ENCODE measurements at places on chromosomes 2 and 18. TPM values are rescaled to one million over a fixed set of nuclear protein-coding genes. Genes with fewer than 3 reads are reported as not detected.

The ANKMY1 gene
- total RNA-seq: 5.6 TPM

The ALPP gene
- total RNA-seq: not detected

The STEAP3 gene
- 10.8 TPM for total RNA-seq

The PRKD3 gene
- total RNA-seq: 10.4 TPM

The RUFY4 gene
- total RNA-seq: not detected

The MREG gene
- 0.38 TPM for total RNA-seq

The SERPINB3 gene
- total RNA-seq: not detected

The SULT1C2 gene
- 0.48 TPM for total RNA-seq

The CTAGE1 gene
- total RNA-seq: not detected

The COL4A3 gene
- 5.8 TPM for total RNA-seq

DNA sequence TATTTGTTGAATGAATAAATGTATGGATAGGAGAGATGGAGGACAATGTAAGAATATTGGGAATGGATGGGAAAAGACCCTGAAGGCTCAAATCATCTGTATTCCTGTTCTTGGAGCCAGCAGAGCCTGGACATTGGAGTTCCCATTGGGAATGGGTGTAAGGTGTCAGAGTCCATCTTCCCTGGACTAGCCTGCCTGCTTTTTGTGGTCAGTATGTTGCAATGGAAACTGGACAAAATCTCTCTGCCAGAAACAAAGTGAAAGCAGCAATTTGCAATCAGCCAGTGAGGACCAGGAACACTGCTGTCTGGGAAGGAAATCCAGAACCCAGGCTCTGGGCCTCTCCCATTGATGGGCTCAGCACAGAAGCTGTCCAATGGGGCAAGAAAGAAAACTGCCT, 83.5 kb upstream of the SKOR2 start:
- no peak for DNase-seq

- no peak for DNase-seq
Measured at GRCh38 chr2:229572507-229573271, 141.7 kb downstream of the DNER start.

- peak; percentile 52 for DNase-seq
Measured at GRCh38 chr2:231613331-231613662, 20.6 kb downstream of the TEX44 start.

GRCh38 chr2:219285894-219286425, 6.8 kb downstream of the DNAJB2 start:
- DNase-seq: no peak

DNA sequence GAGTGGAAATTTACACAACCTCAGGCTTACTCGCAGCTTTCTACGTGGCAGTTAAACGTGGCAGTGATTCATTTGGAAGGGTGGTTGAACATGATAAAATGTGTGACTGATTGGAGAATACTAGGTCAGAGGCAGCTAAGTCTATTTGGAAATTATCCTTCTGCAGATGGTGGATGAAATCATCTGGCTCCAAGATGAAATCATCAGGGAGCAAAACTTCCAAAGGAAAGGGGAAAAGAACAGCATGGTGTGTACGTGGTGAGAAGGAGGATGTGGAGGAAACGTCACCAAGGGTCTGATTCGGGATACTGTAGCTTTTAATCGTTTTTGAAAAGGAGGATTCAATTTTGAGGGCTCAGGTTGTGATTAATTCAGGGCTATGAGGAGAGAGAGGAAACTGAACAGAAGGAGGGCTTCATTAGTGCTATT, 47.9 kb downstream of the COL3A1 start:
- no peak for DNase-seq

DNA sequence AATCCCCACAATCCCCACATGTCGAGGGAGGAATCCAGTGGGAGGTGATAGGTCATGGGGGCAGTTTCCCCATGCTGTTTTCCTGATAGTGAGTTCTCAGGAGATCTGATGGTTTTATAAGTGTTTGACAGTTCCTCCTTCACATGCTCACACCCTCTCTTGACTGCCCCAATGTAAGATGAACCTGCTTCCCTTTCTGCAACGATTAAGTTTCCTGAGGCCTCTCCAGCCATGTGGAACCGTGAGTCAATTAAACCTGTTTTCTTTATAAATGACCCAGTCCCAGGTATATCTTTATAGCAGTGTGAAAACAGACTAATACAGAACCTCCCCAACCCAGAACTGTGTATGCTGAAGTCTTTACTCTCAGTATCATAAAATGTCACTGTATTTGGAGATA, 289.5 kb upstream of the MMADHC start:
- no peak for DNase-seq

- DNase-seq: peak; percentile 35
Measured at GRCh38 chr2:175256806-175257585, 75.5 kb upstream of the ATP5MC3 start.

DNA sequence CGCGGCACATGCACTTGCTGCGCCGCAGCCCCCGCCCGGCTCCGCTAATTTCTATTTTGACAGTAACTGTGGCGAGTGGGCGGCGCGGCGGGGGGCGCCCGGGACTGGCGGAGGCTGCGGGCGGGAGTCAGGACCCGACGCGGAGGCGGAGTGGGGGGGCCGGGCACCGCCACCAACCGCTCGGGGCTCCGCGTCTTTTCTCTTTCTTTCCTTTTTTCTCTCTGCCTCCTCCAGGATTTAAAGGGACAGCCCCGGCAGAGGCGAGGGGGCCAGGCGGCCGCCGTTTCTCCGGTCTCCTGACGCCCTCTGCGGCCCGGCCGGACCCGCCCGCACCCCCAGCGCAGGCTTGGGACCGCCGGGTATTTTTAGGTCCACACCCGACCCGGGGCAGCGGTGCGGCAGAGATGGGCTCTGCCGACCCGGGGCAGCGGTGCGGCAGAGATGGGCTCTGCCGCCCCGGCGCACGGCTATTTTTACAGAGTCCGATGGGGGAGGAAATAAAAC, 460 bp upstream of the ZBTB7C start:
- DNase-seq: peak; percentile 72

- no peak for DNase-seq
Measured at GRCh38 chr2:98505971-98506664, 61.5 kb downstream of the INPP4A start.

DNA sequence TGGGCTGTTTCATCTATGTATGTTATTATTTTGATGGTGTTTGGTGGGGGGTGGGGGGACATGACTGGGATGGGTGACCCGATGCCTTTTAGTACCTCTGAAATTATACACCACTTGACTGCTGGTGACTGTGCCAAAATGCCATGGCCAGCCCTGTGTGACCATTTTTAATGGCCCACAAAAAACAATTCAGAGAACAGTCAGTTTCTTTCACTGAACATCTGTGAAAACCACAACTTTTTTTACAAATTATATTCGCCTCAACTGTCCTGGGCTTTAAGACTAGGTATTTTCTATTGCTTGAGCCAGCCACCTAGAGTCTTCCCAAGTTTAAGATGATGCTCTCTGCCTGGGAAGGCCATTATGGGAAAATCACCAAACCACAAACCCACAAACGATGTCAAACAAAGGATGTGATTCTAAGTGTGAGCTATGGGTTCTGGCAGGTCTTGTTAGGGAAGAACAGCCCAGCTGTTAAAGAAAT, 33.9 kb downstream of the FN1 start:
- DNase-seq: no peak

DNA sequence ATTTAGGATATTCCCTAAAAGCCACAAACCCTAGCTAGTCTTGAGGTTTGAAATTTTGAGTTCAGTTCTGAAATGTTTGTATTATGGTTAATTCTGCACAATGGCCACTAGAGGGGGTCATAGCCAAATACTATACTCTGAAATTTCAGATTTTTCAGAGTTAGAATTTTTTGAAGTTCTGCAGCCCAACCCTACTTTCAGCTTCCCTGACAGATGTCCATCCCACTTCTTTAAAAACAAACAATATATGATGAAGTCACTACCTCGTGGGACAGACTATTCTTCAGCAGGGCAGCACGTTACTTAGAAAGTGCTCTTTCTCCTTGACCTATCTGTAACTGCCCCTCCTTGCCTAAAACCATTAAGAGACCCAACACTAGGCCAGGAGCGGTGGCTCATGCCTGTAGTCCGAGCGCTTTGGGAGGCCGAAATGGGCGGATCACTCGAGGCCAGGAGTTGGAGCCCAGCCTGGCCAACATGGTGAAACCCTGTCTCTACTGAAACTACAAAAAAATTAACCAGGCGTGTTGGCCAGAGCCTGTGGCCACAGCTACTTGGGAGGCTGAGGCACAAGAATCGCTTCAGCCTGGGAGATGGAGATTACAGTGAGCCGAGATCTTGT, 48.2 kb upstream of the PAPOLG start:
- no peak for DNase-seq

DNA sequence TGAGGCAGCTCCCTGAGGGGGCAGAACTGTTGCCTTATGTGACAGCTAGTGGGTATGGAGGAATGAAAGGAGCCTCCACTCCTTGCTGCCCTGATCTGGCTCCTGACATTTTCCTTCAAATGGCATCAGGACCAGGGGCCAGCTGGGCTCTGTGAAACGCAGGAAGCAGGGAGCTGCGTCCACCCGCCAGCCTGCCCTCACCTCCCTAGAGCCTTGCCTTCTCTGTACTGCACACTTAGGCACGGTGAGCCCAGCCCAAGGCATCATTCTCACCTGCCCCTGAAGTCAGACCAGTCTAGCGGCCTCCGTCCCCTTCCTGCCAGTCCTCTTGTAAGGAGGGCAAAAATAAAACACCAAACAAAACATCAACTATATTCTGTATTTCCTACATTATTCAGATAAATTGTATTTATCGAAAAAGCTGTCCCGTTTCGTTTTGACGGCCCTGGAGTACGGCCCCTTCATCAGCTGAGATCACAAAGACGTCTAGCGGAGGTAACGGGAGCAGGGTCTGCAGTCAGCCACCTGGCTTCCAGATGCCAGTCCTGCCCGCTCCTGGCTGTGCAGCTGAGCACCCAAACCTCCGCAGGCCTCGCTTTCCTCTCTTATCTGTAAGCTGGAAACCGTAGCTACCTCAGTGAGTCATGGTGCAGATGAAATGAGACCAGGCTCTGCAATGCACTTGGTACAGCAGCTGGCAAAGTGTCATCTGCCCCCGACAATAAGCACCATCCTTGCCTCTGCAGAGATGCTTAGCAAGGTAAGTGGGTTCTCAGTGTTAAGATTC, 6.9 kb upstream of the CTDP1 start:
- DNase-seq: no peak

DNA sequence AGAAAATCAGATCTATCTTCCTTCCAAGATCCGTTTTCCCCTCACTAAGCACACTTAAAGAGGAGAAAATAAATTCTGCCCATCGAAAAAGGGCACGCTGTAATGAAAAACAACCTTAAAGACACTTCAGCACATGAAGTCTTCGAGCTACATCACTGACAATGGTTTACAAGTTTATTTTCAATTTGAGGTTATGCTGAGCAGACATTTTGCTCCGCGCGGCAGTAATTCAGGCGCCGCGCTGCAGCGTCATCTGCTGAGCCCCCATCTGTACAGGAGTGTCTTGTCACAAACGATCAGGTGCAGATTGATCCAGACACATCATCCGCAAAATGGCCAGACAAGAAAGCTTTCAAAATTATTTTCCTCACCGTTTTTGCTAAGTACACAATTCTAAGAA, 341.7 kb downstream of the STK39 start:
- no peak for DNase-seq

DNA sequence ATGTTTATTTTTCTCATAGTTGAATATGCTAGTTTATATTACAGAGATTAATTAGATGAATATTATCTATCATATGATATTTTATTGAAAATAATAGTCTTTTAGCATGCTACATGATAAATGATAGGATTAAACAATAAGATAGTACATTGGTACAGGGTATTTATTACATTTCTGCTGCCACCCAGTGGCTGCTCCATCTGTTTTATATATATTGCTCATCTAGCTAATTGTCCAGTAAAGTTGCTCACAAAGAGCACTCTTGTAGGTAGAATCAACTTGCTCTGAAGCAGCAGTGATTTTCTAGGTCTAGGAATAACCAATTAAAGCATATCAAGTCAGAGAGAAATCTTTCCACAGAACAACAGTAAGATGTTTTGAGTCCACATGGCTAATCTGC, 183.3 kb downstream of the ASXL3 start:
- peak; percentile 38 for DNase-seq

GRCh38 chr2:197075281-197075680, 148.8 kb upstream of the PGAP1 start:
- no peak for DNase-seq

DNA sequence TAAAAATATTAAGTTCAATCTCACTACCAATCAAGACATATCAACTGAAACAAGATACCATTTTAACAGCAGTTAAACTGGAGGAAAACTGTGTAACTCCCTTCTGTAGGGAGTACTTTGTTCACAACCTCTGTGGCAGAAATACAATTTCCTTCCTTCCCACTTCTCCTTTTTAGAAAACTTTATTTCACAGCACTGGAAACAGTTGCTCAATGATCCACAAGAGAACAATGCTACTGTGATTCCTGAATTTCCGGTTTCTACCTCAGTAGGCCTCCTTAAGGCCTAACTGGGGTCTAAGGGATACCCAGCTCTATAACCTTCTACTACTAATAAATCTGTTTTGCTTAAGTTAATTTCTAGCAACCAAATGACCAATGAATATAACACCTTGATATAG, 14.1 kb downstream of the TLK1 start:
- DNase-seq: no peak

- no peak for DNase-seq
Measured at GRCh38 chr2:38652431-38653273, 13.3 kb upstream of the GALM start.

DNA sequence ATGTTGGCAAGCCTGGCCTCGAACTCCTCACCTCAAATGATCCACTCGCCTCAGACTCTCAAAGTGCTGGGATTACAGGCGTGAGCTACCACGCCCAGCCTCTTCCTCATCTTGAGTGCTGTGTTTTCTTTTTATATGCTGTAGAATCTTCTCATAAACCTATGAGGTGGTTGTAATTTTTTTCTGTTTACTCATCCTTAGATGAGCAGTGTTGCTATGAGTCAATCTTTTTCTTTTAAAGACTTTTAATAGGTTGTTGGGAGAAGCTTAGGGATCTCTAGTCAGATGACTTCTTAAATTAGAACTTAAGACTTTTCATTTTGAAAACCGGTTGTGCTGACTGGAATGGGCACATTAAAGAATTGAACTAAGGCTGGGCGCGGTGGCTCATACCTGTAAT, 8.7 kb upstream of the AAK1 start:
- DNase-seq: no peak

- DNase-seq: no peak
Measured at GRCh38 chr18:78406743-78407465, 572.7 kb upstream of the SALL3 start.

DNA sequence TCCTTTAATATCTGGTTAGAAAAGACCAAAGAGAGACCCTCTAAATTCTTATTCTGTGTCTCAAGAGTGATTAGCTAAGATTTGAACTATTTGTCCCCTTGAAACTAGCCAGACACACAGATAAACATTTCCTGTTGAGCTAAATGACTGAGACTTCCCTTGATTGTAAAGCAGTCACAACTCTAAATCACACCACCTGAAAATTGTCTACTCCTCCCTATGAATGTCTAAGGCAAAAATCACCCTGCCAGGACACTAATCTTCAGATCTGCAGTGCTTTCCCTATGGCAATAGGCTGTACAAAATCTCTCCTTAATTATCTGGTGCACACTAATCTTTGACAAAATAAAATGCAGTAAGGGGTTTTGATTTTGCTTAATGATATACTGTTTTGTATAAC, 200.5 kb upstream of the GULP1 start:
- no peak for DNase-seq

GRCh38 chr18:6024745-6025248, 129.5 kb upstream of the TMEM200C start:
- no peak for DNase-seq

GRCh38 chr18:21550510-21550970, 50.0 kb downstream of the ESCO1 start:
- no peak for DNase-seq
